ENCODE measurements at places on chromosomes 1 and 21.

DNA sequence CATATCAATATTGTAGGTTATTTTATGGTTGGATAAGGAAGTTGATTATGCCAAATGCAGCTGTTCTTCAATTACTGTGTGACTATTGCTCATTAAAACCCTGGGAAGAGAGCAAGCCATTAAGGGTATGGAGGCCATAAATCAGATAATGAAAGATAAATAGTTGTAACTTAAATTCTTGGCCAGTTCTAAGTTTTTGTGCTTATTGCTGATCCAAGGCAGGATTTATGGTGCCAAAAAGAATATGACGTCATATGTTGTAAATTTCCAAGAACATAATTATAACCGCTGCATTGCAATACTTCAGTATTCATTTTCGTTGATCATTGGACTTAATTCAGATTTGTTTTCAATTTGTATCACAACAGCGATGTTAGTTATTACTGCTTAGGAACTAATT, 211.6 kb downstream of the LRRC40 start:
- DNase-seq, result no peak

DNA sequence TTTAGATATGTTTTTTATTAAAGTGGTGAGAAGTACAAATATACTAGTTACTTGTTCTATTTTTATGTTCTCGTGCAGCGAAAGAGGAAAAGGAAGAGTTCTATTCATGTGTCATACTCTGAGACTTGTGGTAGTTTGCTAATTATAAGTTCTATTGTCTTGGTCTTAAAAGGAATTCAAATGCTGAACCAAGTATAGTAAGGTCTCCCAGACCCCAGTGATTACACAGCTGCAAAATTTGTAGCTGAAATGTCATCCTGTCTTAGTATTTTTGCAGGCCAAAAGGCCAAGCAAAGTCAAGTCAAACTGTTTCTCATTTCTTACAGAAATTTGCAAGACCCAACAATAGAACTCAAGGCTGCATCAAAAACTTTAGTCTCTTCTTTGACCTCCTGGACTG, 268.7 kb downstream of the CHRM3 start:
- no peak for DNase-seq

- DNase-seq, result no peak
Observed at GRCh38 chr1:36350659-36351226, 27.3 kb upstream of the EVA1B start.

DNA sequence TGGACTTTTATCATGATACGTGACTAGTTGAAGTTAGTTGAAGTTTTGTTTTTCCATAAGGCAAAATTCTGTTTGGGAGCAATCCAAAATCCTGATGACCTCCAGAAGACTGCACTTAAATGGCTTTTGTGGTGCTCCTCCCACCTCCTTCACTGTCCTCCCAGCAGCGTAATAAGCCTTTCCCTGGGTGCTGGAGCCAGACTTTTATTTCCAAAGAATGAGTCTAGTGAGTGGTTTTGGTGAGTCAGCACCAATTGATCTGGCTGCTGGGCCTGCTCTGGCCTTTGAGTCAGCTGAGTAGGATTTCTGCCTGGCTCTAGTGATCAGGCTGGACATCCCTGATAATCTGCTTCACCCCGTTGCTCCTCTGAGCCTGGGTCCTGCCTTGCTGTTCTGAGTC, 21.7 kb upstream of the KCND3 start:
- no peak for DNase-seq

- DNase-seq, result no peak
Observed at GRCh38 chr1:225544924-225545323, 108.0 kb downstream of the ENAH start.

GRCh38 chr1:103942029-103942428, 192.3 kb downstream of the AMY1C start:
- DNase-seq, result no peak

GRCh38 chr1:45925728-45926287, 122.4 kb downstream of the MAST2 start:
- DNase-seq, result no peak

DNA sequence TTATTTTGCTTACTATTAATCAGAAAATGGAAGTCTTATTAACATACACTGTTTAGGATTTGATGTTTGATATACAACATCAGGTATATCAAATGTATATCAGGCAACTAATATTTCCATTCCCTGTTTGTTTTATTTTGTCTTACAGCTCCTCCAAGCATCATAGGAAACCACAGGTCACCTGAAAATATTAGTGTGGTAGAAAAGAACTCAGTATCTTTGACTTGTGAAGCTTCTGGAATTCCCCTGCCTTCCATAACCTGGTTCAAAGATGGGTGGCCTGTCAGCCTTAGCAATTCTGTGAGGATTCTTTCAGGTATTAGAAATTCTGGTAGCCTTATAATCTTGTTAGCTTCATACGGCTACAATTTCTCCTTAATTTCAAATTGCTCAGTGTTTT, 318.0 kb downstream of the TPR start:
- no peak for DNase-seq

DNA sequence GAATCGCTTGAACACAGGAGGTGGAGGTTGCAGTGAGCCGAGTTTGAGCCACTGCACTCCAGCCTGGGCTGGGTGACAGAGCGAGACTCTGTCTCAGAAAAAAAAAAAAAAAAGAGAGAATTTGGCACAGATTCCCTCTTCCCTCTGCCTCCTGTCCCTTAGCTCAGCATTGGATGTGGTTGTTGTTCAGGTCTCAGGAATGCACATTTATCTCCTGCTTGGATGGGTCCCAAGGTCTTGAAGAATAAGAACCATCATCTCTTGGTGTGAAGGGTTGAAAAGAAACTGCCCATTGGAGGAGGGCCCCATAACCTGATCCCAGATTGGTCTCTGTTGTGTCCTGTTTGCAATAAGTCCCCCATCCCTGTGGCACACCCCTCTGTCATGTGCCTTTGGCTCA, 34.9 kb downstream of the UBIAD1 start:
- DNase-seq, result no peak

- DNase-seq, result no peak
Observed at GRCh38 chr1:167562702-167563101, 9.1 kb upstream of the CREG1 start.

DNA sequence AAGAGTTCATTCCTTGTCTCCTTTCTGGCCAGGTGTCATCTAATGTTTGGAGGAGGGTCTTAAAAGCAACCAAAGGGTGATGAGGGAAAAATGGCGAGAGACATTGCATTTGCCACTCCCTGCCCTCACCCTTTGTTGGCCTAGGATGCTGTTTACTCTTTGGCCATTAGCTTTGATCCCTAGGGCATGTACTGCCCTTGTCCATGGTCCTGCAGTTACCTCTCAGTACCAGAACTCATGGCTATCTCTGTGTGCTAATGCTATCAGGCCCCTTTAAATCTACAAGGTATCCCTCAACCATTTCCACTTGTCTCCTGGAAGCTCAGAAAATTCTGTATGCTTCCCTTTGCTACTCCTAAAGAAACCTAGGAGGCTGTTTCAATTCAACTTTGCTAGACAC, 424.8 kb upstream of the PLXNA2 start:
- DNase-seq, result no peak

- no peak for DNase-seq
Observed at GRCh38 chr21:41054018-41054578, 113.9 kb upstream of the BACE2 start.

DNA sequence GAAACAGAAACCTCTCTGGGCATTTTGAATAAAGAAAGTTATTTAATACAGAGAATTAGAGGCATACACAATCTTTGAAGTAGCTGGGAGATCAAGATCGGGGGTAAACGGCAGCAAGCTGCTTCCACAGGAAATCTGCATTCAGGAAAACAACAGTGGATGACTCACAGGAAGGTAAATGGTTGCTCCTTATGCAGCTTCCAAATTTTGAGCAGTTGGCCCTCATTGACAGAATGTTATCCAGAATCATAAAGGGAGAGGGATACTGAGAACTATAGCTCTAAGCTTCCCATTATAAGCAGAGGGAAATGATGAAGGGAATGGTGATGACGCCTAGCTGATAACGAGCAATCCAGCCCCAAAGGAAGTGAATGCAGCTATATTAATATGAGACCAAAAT, 28.6 kb downstream of the ZMYND12 start:
- DNase-seq, result no peak

DNA sequence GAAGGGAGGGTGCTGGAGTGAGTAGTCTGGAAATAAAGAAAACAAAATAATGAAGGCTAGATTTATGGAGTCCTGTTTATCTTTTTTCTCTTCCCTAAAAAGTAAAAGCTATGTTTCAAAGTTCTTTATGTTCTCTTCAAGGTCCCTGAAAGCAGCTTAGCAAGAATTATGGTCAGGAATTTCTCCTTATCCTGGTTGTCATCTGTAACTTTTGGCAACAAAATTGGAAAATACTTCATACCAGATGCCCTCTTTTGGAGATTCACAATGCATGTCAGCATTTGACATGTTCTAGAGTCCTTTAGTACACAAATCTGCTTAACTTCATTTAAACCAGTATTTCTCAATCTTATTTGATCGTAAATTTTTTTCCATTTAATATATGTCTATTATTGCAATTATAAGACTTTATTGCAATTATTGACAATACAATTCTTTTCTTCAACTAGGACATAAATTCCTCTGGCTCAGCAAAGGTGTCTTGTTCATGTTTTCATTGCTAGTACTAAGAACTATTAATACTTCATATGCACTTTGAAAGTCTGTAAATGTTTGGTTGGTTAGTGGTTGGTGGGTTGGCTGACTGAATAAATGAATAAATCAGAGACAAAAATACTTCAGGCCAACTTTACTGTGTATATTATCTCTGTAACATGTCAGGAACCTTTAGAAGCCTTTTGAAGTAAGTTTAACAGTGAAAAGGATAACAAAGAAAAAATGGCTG, 101.5 kb downstream of the ATP1B1 start:
- DNase-seq, result no peak

- DNase-seq, result peak; percentile 31
Observed at GRCh38 chr1:93707956-93708355, 26.3 kb upstream of the BCAR3 start.

GRCh38 chr1:171628225-171628624, 6.2 kb downstream of the MYOCOS start:
- DNase-seq, result no peak

- no peak for DNase-seq
Observed at GRCh38 chr1:229846351-229846750, 220.3 kb downstream of the URB2 start.

DNA sequence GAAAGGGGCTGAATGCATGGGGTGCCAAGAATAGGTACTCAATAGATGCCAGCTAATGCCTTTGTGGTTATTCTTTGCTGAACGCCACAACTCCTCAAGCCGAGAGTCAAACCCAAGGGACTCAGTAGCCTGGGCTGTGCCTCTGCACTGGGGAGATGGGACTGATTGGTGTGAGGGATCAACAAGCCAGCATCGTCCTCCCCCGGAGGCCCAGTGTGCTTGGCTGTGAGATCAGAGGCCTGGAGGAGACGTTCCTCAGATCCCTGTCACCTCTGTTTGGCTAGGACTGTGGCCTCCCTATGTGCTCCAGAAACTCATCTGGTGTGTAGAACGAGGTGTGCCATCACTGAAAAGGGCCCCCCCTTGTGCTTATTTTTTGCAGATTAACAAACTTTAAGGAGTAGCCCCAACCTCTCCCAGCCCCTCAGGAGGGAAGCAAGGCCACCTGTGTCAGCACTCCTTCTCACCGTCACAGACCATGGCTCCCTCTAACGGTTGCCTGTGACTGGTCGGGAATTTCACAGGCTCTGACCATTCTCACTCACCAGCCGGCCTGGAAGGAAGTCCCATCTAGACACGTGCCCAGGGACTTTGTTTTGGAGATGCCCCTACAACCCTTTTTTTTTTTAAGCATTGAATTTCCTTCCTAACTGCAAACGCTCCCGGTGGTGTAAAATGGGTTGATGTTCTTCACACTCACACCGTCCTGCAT, 194.0 kb upstream of the VAMP3 start:
- no peak for DNase-seq
